Spleen (tissue), 13 donors: ENCODE measurements at places on chromosomes 13 and 19. TPM values are rescaled to one million over a fixed set of nuclear protein-coding genes. Genes with fewer than 3 reads are reported as not detected.

DNA sequence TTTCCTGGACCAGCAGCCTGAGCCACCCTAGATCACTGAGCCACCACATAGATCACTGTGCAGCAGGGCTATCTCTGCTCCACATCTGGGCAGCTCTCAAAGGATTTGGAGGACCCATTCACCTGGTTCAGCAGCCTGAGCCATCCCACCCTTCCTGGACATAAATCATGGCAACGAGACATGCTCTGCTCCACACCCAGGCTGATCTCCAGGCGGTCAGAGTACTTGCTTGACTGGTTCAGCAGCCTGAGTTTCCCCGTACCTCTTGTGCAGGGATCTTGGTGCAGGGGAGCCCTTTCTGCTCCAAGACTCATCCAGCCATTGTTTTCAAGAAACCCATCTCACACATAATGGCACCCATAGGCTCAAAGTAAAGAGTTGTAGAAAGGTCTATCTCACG, 195.3 kb downstream of the LIG4 start:
- no peak overlapping the region for H3K27ac ChIP-seq
- no peaks in the 10 kb centered on the region for H3K27me3 ChIP-seq
- H3K4me3 ChIP-seq = no peak overlapping the region
- DNase-seq = no peak
- no peaks in the 10 kb centered on the region for H3K36me3 ChIP-seq
- no peaks in the 10 kb centered on the region for H3K4me1 ChIP-seq

GRCh38 chr13:112438094-112438493, 61.9 kb downstream of the SPACA7 start:
- H3K4me1 ChIP-seq = no peaks in the 10 kb centered on the region
- H3K4me3 ChIP-seq = no peak overlapping the region
- no peaks in the 10 kb centered on the region for H3K36me3 ChIP-seq
- no peak overlapping the region for H3K27ac ChIP-seq
- peaks cover 21% of the 10 kb centered on the region for H3K27me3 ChIP-seq

DNA sequence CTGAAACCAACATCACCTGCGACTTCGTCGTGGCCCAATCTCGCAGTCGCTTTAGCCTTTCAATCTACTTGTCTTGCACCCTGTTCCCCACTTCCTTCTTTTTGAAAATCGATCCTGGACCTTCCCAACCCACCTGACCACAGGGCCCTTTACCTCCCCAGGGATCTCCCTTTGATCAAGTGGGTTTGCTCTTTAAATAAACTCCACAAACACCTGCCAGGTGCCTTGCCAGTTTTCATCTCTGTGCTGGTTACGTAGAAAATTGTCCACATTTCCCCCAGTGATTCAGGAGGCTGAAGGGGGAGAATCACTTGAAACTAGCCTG, 14.5 kb upstream of the RAB20 start:
- H3K27me3 ChIP-seq = no peaks in the 10 kb centered on the region
- no peaks in the 10 kb centered on the region for H3K4me1 ChIP-seq
- no peak for DNase-seq
- no peak overlapping the region for H3K27ac ChIP-seq
- H3K4me3 ChIP-seq = no peak overlapping the region

Gene GAPDHS
- 0.17 TPM for total RNA-seq
